Activated T-cell treated with anti-CD3 and anti-CD28 coated beads for 4 hours (primary cell): ENCODE measurements at places on chromosomes 5 and 9.

DNA sequence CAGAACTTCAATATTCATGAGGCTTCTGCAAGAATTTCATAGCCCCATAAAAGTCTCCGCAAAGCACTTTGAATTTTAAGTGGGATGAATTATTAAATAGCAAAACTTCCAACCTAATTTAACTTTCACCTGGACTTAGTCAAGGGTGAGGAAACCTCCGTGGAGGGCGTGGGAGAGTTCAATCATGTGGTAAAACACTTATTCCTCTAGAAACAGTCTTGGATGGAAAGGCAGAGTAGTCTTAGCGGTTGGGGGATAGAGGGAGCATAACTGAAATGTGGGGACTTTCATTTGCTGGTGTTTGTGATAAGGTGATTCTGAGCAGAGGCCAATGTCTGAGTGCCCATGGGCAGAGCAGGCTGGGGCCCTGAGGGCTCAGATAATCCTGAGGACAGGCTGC, 241.9 kb downstream of the IRX1 start:
- DNase-seq = no peak

DNA sequence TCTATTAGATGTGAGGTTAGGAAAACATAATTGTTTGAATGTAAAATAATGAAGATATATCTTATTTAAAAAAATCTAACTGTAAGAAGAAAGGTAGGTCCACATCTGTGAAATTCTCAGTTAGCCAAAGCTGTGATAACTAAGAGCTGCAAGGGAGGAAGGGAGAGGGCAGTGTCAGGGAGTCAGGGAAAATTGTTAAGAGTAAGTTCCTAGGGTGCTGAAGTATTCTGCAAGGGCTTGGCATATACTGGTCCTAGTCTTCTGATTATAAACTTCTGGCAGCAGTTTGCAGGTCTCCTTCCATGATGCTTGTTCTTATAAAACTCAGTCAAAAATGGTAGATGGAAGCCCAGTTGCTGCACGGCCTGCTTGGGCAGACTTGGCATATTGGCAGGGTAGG, 233.2 kb downstream of the NMUR2 start:
- DNase-seq = no peak

- no peak for DNase-seq
Observed at GRCh38 chr9:99160173-99160572, 55.3 kb downstream of the TGFBR1 start.

DNA sequence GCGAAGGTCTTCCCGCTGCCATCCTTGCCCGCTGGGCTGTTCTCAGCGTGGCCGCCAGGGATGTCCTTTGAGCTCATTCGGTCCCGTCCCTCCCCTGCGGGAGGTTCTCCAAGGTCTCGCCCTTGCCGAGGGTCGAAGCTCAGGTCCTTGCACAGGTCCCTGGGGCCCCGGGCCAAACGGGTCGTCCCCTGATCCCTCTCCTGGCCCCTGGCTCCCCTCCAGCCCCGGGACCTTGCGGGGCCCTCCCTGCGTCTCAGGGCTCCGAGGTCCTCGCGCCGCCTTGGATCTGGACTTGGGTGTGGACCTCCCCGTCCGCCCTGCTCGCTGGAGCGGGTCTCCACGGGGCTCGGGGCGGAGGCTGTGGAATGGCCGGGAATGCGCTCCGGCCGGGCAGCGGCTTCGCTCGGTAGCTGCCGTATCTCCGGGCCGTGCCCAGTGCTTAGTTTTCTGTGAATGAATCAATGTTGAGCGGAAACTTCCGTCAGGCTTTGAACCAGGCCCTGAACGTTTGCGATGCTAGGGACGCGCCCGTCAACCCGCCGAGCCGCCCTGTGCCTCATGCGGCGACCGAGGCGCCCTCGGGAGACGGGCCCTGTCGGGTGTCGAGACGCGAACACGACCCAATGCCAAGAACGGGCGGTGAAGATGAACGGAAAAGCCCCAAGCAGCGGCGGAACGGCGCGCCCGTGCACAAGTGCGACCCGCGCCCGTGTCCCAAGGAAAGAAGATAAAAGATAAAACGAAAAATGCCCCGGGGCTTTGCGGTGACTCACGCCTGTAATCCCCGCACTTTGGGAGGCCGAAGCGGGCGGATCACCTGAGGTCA, 780 bp downstream of the RNU6ATAC start:
- DNase-seq = peak; percentile 56

DNA sequence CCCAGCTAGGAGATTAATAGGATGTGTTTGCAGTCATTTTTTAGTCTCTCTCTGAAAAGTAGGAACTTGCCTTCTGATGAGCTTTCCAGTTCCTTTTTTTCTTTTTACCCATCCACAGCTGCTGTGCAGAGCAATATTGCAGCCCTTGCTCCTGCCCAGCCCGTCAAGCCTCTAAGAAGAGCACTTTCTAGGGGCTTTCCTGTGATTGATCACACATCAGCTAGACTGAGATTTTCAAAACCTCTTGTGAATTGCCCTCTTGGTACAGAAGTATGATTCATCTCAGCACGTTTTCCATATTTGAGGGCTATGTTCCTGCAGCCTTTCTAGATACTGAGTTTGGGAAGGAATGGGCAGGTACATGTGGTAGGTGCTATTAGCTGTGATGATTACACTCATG, 93.9 kb downstream of the GALNT10 start:
- no peak for DNase-seq

DNA sequence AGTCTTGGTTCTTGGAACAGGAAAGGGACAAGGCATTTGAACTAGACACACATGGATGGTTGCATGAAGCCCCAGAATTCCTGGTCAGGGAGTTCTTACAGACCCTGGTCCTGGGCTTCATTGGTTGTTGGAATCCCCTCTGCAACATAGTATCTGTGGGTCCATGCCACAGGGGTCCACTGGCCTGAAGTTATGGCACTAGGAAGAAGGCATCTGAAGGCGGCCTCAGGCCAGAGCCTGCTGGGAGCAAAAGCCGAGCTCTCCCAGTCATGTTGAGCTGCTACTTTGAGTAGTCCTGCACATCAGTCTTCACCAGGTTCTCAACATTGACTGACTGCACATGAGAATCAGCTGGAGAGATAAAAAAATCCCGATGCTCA, 71.1 kb upstream of the PITX1 start:
- no peak for DNase-seq

- DNase-seq = no peak
Observed at GRCh38 chr9:110918316-110919049, 119.8 kb downstream of the LPAR1 start.

DNA sequence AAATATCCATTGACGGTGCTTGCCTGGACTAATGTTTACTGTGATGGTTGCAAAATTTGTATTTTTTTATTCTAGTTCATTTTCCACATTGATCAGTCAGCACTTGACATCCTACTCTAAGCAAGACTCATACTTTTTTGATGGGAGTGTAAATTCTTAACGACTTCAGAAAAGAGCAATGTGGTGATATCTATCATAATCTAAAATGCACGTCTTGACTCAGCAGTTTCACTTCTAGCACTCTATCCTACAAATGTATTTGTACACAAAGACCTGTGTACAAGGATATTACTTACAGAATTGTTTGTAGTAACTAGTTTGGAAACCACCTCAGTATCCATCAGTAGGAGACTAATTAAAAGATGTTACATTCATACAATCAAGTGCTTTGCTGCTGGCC, 24.0 kb downstream of the NAA35 start:
- DNase-seq = no peak

DNA sequence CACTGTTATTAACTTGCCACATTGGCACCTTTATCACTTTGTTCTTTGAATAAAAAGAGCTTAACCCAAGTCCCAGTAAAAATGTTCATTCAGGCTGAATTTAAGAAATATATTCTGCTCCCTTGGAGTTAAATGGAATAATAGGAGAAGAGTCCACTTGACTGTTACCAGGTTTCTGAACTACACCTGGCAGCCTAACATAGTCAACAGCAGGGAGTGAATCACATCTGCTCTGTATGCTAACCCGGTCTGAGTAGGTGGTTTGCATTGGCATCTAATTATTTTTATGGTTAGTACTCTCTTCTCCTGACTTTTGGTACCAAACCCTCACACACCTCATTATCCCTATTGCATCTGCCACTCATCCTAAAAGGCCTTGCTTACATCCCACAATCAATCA, 86.7 kb downstream of the STK32A start:
- DNase-seq = no peak

DNA sequence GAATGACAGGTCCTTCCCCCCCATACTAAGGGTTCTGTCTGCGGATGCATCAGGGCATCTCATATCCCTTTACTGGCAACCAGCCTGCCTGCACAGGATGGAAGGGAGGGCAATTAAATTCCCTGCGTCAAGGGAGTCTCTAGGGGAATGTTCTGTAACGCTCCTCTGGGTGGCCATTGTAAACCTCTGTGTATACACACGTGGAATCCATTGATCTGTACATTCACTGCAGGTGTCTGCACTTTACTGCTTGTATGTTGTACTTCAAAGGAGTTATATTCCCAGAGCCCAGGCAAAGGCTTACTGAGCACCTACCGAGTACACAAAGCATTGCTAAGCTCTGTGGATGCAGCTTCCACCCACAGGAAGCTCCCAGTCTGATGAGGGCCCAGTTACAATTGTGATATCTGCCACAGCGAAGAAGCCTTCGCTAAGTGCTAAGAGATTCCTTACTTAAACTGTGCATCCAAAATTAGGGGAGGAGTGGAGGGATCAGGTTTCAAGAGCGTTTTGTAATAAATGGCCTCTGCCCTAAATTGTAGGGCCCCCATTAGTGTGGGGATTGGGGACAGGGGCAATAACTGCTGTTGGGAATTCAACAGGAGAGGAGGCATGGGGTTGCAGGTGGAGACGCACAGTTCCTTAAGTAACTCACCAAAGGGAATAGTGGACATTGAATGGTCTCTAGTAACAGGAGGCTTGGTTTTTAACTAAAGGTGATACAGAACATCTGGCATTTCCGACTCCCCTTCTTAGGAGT, 1.5 kb upstream of the RETREG1 start:
- DNase-seq = no peak

GRCh38 chr9:79028101-79028500, 543.7 kb upstream of the TLE4 start:
- no peak for DNase-seq

GRCh38 chr9:14270358-14271092, 43.4 kb downstream of the NFIB start:
- no peak for DNase-seq

- no peak for DNase-seq
Observed at GRCh38 chr9:20396509-20396908, 225.8 kb downstream of the MLLT3 start.

- no peak for DNase-seq
Observed at GRCh38 chr5:77066184-77066583, 20.9 kb downstream of the ZBED3 start.

GRCh38 chr9:76999261-76999660, 20.2 kb upstream of the FOXB2 start:
- DNase-seq = no peak

GRCh38 chr9:6566409-6567139, 79.0 kb downstream of the GLDC start:
- DNase-seq = no peak

GRCh38 chr5:57824047-57824446, 341.4 kb upstream of the ACTBL2 start:
- DNase-seq = no peak

DNA sequence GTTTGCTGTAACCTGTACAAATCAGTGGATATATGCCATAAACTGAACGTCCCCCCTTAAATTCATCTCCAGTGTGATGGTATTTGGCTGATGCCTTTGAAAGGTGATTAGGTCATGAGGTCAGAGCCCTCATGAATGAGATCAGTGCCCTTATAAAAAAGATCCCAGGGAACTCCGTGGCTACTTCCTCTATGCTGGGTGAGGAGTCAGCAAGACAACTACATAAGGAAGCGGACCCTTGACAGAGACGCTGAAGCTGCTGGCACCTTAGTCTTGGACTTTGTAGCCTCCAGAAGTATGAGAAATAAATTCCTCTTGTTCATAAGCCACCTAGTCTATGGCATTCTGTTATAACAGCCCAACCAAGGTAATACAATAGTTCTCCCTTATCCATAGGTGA, 215.1 kb upstream of the ZNF608 start:
- DNase-seq = no peak

DNA sequence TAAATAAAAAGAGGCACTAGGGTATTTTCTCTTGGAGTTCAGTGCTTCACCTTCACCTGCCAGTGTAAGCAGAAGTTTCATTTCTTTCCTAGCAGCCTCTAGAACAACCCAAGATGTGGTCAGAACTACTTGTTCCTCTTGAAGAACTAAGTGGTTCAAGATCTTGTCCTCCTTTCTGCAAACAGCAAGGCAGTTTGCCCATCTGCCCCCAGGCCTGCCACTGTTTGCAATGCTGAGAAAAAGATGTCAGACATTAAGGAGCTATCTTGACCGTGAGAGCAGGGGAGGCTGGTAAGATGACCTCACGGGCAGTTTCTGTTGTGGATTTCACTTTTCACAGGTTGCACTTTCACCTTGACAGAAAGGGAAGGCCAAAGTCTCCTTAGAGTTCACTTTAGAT, 52.0 kb upstream of the KLF4 start:
- no peak for DNase-seq

DNA sequence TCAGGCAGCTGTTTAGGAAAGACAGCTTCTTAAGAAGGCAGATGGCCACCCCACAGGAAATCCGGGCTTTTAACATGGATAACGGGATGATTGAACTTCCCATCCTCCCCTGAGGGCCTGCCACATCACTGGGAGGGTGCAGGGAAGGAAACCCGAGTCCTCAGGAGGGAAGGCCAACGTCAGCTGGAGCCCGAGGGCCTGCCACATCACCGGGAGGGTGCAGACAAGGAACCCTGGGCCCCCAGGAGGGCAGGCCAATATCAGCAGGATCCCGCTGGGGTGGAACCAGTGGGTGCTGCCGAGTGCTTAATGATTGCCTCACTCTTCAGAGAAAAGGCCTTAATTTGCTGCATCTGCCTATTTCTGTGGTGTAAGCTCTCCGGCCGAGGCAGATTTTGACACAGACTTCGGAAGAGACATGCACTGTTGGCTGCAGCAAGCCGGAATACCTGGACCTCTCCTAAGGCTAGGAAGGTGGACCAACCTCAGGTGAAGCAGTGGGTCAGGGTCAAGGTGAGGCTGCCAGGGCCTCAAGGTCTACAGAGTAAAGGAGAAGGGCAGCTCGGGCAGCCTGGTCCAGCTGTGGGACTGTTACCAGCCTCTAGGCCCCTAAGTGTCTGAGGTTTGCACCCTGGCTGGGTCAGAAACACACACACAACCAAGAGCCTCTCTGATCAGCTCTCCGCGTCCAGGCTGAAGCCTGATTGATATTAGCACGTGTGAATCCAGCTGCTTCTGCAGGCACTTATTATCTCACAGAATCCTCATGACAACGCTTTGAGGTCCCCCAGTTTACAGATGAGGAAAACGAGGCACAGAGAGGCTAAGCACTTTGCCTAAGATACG, 14.8 kb upstream of the COL5A1 start:
- DNase-seq = no peak

GRCh38 chr5:137605411-137605810, 106.3 kb upstream of the SPOCK1 start:
- DNase-seq = no peak

GRCh38 chr9:111926421-111926875, 29.8 kb downstream of the UGCG start:
- DNase-seq = peak; percentile 32

DNA sequence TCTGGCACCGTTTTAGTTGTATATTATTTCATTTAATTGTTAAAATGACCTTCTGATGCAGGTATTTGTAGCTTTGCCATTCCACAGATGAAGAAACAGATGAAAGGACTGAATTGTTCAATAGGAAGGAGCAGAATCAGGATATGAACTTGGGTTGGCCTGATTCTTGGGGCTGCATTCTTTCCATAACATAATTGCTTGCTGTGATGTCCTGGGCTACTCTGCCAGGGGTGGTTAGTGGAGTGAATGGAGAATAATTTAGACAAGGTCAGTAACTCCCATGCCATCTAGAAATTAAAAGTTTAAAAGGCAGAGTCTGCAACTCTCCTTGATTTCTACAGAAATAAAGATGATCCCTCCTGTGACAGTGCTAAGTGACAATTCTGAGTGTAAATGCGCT, 15.9 kb downstream of the TLR4 start:
- DNase-seq = no peak

- DNase-seq = no peak
Observed at GRCh38 chr9:20331095-20331685, 291.1 kb downstream of the MLLT3 start.
